ENCODE measurements at places on chromosomes 11 and 22. TPM values are rescaled to one million over a fixed set of nuclear protein-coding genes. Genes with fewer than 3 reads are reported as not detected.

GRCh38 chr11:62337303-62338181 lies at the start of gene ASRGL1:
TSS of gene ASRGL1 (plus strand) at chr11:62337448. CDS start at chr11:62337978, 530 bp downstream.
- no peak for DNase-seq

- no peak for DNase-seq
Observed at GRCh38 chr22:44221710-44222475, 41.2 kb downstream of the PARVG start.

- no peak for DNase-seq
Observed at GRCh38 chr11:113529606-113530005, 54.4 kb upstream of the DRD2 start.

DNA sequence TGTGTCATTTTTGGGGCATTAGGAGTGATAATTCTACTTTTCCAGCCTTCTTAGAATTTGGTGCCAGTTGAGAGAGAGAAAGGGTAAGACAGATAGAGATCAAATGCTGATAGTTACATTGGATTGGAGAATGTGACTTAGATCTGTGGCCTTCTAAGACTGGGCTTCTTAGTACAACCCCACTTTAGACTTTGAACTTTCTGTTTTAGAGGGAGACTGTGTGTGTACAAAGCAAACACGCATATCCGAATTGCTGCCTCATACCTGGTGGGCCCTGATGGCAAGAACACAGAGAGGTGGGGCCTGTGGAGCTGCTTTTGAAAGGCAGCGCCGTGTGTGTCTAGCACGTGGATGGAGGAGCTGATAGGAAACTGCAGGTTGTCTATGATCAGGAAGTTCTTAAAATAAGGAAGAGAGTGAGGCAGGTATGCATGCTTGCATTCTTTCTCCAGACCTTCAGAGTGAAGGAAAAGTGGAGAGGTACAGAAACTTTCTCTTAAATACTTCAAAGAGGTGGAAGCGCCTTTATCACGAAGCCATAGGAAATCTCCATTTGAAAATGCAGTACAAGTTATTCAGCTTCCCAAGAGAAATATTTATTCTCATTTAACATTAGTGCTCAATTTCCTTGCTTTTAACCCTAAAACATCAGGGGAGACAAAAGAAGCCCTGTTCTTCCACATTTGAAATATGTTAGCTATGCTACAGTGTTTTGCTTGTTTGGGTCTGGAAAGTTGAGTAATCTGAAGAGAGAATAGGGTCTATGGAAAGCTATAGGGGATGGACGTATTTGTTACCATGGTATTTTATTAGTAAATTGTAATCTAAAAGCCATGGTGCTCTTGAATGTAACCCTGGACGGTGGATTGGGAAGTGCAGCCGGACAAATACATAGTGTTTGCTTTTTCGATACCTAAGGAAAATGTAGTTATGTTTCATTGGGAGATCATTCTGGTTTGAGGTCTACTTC lies 13.7 kb downstream of the PDHX start:
- DNase-seq, result no peak

GRCh38 chr11:22317656-22318055 lies 20.5 kb upstream of the SLC17A6 start:
- DNase-seq, result no peak

- DNase-seq, result no peak
Observed at GRCh38 chr11:279966-280705, 1.9 kb downstream of the NLRP6 start.

Gene PVALB
- not detected for total RNA-seq

Gene NPTXR
- 5.4 TPM for total RNA-seq

- DNase-seq, result no peak
Observed at GRCh38 chr22:38355275-38355674, 38.0 kb upstream of the CSNK1E start.

Gene OR4X2
- total RNA-seq, result not detected

DNA sequence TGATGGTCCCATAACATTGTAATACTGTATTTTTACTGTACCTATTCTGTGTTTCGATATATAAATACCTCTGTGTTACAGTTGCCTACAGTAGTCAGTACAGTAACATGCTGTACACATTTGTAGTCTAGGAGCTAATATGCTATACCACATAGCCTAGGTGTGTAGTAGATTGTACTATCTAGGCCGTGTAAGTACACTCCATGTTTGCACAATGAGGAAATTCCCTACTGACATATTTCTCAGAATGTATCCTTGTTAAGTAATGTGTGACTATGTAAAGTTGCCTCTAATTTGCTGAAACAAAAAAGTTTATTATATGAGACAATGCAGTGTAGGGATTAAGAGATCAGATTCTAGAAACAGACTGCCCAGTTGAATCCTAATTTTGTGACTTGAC lies 21.3 kb downstream of the CAPRIN1 start:
- DNase-seq, result no peak

Gene ANO1
- total RNA-seq, result 1.1 TPM

DNA sequence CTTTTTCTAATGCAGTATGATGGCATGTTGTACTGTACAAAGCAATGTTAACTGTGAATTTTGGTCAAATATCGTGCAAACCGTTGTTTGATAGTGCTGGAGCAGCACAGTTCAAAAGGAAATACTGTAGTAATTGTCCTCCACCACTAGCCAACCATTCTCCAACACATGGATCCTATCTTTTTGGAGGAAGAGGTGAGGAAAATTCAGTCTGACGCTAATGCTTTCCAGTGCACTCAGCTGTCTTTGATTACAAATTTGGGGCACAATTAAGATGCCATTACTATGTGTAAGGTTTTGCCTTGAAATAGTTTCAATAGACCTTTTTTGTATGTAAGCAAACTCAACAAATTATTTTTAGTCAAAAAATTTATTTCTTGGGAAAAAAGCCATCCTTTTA lies 240.5 kb upstream of the CCDC179 start:
- DNase-seq, result no peak

- DNase-seq, result no peak
Observed at GRCh38 chr22:44622147-44622427, 79.9 kb upstream of the PRR5 start.

- no peak for DNase-seq
Observed at GRCh38 chr22:39381009-39381755, 18.4 kb upstream of the TAB1 start.

- peak; percentile 53 for DNase-seq
Observed at GRCh38 chr11:117884994-117885393, 8.5 kb upstream of the FXYD6 start.

DNA sequence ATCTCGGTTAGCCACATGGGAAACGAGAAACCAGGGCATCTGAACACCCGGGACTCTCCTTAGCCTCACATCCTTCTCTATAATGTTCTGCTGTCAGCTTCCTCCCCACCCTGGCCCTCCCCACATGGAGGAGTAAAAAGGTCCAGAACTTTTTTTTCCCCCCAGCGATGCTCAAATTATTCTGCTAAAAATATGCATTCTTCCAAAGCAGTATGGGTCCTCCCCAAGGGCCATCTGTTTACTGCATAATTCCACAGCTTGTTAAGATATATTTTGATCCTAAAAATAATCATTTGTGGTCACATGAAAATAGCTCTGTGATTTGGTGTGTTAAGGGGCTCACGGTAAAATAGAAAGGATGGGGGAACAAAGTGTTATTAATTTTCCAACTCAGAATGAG lies 281.5 kb upstream of the NARS2 start:
- DNase-seq, result no peak

Gene MS4A4E
- total RNA-seq, result not detected

DNA sequence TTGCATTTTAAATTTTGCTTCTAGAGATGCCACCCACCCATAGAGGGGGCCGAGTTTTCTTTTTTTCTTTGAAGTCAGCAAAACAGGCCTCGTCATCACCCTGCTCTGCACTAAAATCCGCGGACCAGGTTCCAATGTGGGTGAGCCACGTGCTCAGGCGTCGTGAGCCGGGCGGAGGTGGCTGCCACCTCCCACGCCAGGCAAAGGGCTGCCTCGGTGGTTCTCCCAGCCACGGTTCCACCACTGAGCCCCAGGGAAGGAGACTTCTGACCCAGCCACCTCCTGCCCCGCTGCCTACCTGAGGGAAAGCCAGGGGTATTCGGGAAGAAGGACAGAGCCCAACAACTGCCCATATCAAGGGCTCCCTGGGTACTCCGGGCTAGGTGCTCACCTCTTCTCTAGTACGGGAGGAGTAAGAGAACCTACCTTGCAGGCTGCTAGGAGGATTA lies 45.3 kb downstream of the MN1 start:
- DNase-seq, result no peak

DNA sequence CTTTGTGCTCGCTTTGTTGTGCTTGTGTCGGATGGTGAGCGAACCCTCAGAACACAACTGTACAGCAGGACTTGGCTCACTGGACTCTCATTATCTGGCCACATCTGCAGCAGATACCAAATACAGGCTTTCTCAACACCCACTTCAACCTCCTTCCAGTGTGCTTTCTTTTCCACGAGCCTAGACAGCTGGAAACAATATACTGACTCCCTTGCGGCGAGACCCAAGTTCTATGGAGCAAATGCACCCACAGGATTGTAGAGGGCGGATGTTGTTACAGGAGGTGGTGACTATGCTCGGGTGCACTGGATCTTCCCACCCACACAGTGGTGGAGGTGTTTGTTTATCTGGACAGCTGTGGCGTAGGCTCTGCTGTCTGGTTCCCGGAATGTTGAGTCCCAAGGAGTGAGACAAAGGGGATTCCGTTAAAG lies 204.3 kb downstream of the TENM4 start:
- DNase-seq, result peak; percentile 95

DNA sequence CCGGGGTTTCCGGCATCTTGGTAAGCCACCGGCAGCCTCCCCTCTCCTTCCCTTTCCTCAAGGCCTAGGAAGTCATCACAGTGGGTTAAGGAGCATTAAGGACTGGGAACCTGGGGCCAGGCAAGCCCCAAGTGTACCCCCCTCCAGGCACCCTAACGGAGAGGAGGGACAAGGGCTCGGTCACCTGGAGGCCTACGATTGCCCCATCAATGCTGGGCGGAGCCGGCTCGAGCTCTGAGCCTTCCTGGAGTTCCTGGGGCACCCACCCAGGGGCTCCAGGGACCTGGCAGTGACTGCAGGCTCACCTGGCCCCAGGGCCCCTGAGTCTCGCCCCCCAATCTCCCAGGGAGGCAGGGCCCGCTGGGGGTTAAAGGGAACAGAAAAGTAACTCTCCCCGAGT lies 34.5 kb upstream of the EIF3D start:
- DNase-seq, result no peak

DNA sequence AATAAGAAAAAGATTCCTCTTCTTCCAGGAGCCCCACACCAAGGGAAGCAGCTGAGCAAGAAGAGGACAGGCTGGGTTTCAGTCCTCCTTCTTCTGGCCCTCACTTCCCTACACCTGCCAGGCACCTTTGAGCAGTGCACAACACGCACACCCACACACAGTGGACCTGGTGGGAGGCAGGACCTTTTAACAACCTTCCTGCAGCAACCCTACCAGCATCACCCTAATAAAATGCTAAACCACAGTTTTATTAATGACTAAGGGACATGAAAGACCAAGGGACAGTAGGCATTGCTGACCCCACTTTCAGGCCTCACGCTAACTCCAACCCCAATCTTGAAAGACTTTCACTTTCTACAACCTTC lies 12.2 kb downstream of the ARAP1 start:
- no peak for DNase-seq

GRCh38 chr22:19105867-19106802 lies 16.1 kb downstream of the DGCR2 start:
- DNase-seq, result no peak

DNA sequence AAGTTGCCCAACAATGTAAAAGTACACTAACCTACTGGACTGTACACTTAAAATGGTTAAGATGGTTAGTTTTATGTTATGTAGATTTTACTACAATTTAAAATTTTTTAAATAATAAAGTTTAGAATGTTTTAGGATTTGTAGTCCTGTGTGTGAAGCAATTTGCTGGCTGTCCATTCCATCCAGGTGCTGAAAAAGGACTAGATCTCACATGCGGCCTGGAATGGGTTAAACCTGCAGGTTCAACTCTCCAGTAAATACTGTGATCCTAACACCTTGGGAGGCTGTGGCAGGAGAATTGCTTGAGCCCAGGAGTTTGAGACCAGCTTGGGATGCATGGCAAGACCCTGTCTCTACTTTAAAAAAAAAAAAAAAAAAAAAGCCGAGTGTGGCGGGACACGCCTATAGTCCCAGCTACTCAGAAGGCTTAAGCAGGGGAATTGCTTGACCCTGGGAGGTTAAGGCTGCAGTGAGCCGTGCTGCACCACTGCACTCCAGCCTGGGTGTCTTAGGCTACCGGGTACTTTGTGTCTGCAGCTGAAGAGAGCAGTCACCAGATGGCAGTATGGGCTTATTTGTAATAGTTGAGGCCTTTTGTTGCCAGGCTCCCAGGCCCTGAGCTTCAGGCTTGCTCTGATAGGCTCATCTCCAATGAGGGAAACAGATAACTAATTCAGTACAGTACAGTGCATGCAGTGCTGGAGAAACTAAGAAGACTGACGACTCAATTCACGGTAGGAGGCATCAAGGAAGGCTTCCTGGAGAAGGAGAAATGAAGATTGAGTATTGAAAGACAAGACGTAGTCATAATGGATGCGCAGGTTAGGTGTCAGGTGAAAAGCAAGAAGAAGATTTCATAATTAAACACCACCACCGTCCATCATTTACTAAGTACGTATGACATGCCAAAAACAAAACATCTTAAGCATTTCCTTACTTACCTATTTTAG lies 64.7 kb upstream of the ASPHD2 start:
- DNase-seq, result peak; percentile 57

- no peak for DNase-seq
Observed at GRCh38 chr11:71251761-71252268, 562 bp downstream of the SHANK2 start.

- DNase-seq, result no peak
Observed at GRCh38 chr11:92048415-92048814, 176.2 kb upstream of the FAT3 start.

- DNase-seq, result no peak
Observed at GRCh38 chr11:100756559-100756958, 69.5 kb downstream of the ARHGAP42 start.

Gene EMID1
- 6.0 TPM for total RNA-seq

Gene SMIM38
- not detected for total RNA-seq

- no peak for DNase-seq
Observed at GRCh38 chr11:45096636-45097035, 49.8 kb upstream of the PRDM11 start.

- DNase-seq, result no peak
Observed at GRCh38 chr22:28269277-28269676, 350.2 kb upstream of the PITPNB start.

- DNase-seq, result no peak
Observed at GRCh38 chr22:50563413-50564160, 868 bp upstream of the SYCE3 start.

DNA sequence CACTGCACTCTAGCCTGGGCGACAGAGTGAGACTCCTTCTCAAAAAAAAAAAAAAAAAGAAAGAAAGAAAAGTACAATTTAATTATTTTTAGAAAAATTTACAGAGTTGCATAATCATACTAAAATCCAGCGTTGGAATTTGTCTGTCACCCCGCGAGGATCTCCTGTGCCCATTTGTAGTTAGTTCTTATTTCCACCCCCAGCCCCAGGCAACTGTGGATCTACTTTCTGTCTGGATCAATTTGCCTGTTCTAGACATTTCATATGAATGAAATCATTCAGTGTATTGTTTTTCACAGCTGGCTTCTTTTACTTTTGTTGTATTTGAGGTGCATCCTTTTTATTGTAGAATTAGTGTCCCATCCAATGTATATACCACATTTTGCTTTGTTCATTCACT lies 102.6 kb upstream of the RASSF10 start:
- DNase-seq, result no peak

Measured in kidney epithelial cell (primary cell).